ENCODE measurements at places on chromosomes 6 and 20.

DNA sequence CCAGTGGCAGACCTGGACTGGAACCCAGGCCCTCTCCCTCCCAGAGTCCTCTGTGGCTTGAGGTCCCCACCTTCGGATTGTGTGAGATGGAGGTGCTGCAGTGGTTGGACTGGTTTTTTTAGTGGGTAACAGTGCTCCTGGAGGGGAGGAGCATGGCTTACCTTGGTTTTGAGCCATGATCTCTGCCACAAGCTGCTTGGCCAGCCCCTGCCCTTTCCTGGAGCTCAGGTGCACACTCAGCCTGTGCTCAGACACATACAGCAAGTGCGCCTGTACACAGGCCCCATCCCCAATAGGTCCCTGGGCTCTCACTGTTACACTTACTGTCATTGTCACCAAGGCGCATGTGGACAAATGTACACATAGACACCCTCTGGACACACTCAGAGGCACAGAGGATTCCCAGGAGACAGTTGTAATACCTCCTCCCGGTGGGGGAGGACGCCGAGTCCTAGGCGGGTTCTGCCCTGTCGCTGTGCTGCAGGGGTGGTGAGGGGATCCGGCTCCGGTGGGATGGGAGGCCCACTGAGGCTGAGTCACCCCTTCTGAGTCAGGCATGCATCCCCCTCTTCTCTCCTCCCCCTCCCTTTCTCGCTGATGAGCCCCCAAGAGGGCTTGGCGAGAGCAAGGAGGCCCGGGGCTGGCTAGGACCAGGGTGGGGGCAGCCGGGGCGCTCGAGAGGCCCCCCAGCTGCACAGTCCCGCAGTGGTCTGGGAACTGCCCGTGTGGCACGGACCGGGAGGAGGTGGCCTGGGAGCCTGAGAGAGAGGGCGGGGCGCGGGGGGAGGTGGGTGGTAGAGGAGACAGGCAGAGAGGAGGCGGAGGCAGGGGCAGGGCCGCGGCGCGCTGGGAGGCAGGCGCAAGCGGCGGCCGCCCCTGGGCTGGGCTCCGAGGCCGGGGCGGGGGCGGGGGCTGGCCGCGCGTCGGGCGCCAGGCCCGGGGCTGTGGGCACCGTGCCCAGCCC is 522 bp upstream of the EPB41L1 start:
- no peaks in the 10 kb centered on the region for H3K36me3 ChIP-seq
- H3K27me3 ChIP-seq, result no peaks in the 10 kb centered on the region
- H3K4me3 ChIP-seq, result peak overlapping the region; percentile 52
- peak overlapping the region; percentile 86 for H3K27ac ChIP-seq
- peaks cover 17% of the 10 kb centered on the region for H3K4me1 ChIP-seq
- DNase-seq, result peak; percentile 81

DNA sequence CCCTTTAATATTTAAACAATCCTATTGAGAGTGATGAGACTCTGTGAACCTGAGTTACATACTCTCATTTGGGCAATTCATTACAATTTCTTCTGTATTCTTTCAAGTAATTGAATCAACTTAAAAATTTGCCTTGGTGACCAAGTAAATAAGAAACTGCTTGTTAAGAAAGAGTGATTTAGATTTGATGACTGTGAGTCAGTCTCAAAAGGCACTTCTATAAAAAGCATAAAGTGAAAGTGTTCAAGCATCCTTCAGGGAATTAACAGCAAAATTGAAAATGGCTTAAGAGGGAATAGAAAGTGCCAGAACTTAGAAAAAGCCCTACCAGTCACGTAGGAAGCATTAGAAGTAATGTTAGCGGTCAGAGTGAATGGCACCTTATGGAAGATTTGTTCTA is 654.7 kb downstream of the EPM2A start:
- no peak for DNase-seq
- no peak overlapping the region for H3K27ac ChIP-seq
- H3K4me1 ChIP-seq, result no peaks in the 10 kb centered on the region
- H3K27me3 ChIP-seq, result no peaks in the 10 kb centered on the region

- H3K4me1 ChIP-seq, result no peaks in the 10 kb centered on the region
- DNase-seq, result no peak
- no peaks in the 10 kb centered on the region for H3K36me3 ChIP-seq
- H3K27ac ChIP-seq, result no peak overlapping the region
These were observed 223.4 kb upstream of the FOXQ1 start for GRCh38 chr6:1088492-1089001.

DNA sequence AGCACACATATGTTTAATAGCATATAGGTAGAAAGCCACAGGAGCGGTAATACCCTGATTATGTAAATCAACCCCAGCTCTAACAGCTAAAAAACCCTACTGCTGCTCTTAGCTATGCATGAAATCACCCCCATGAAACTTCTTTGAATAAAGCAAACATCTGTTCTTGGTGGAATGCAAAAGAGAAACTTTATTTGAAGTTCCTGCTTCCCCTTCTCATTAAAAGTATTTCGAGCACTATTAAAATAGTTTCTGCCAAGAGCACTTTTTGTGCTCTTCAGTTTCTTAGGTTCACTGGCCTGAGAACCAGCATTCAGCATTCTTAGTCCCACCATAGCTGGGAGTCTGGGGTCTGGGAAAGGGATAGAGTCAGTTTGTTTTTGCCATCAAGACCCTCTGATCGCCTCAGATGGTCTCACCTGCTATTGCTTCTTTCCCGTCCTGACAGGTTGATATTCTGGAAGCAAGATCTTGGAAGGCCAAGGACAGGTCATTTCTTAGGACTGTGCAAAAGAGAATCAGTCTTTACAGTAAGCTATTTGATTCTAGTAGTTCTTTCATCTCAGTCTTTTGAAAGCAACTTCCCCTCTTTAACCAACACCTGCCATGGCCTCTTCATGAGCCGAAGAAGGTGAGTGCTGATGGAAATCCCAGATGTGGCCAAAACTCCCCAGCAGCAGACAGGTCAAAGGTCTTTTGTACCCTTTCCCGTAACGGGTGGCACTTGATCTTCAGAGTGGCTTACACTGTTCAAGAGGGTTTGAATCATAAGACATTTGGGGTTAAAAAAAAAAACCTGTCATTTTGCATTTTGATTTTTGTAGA is 76.5 kb upstream of the TMEM170B start:
- H3K27ac ChIP-seq, result no peak overlapping the region
- H3K4me1 ChIP-seq, result no peaks in the 10 kb centered on the region
- H3K36me3 ChIP-seq, result no peaks in the 10 kb centered on the region

GRCh38 chr20:48416002-48416401 is 411.8 kb downstream of the PREX1 start:
- no peaks in the 10 kb centered on the region for H3K36me3 ChIP-seq
- no peak overlapping the region for H3K27ac ChIP-seq
- H3K27me3 ChIP-seq, result no peaks in the 10 kb centered on the region

DNA sequence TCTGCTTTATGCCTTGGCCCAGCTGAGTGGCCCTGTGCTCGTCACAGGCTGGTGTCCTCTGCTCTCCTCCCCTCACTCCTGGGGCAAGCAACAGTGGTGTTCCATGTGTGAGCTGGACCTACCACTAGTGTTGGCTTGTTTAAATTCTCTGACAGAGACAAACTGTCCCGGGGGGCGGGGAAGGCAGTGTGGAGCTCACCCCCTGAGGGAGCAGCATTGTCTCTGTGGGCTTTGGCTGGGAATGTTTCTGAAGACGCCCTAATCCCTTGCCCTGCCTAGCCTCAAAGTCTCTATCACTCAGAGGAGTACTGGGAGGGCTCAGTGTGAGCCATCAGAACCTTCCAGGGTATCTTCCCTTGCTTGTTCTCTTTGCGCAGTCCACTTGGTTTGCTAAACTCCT is 5.2 kb upstream of the VEGFA start:
- peaks cover 10% of the 10 kb centered on the region for H3K4me1 ChIP-seq
- no peaks in the 10 kb centered on the region for H3K36me3 ChIP-seq
- no peak for DNase-seq
- no peak overlapping the region for H3K4me3 ChIP-seq

DNA sequence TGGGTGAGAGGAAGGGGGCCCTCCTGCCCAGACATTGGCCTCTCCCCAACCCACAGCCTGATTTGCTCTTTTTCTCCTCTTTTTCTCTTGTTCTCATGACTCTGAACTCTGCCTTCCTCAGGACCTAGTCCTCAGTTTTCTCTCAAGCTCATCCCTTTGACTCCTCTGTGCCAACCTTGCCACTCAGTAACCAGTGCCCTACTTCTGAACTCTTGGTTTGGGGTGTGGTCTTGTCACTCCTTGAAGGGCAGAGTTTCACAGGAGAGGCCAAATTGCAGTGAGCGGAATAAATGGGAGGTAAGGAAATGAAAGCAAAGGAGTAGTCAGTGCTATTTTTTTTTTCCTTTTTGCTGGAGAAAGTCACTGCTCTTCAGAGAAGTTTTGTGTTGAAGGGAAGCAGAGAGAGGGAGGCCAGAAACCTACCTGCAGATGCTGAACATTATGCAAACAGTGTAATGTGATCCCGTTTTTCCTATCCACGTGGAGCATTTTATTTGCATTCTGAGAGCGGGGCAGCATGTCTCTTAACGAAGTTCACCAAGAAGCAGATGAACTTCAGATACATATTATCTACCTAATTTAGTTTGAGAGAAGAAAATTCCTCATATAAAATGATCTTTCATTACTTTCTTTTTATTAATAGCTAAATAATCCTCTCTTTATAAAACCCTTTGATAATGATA is 26.9 kb downstream of the CFAP61 start:
- H3K4me1 ChIP-seq, result no peaks in the 10 kb centered on the region
- H3K27me3 ChIP-seq, result no peaks in the 10 kb centered on the region
- no peaks in the 10 kb centered on the region for H3K36me3 ChIP-seq
- no peak for DNase-seq

GRCh38 chr20:33790566-33790965 is 20.6 kb upstream of the CHMP4B start:
- no peak for DNase-seq
- no peaks in the 10 kb centered on the region for H3K4me1 ChIP-seq
- H3K36me3 ChIP-seq, result no peaks in the 10 kb centered on the region
- no peaks in the 10 kb centered on the region for H3K27me3 ChIP-seq
- H3K27ac ChIP-seq, result no peak overlapping the region
- no peak overlapping the region for H3K4me3 ChIP-seq

DNA sequence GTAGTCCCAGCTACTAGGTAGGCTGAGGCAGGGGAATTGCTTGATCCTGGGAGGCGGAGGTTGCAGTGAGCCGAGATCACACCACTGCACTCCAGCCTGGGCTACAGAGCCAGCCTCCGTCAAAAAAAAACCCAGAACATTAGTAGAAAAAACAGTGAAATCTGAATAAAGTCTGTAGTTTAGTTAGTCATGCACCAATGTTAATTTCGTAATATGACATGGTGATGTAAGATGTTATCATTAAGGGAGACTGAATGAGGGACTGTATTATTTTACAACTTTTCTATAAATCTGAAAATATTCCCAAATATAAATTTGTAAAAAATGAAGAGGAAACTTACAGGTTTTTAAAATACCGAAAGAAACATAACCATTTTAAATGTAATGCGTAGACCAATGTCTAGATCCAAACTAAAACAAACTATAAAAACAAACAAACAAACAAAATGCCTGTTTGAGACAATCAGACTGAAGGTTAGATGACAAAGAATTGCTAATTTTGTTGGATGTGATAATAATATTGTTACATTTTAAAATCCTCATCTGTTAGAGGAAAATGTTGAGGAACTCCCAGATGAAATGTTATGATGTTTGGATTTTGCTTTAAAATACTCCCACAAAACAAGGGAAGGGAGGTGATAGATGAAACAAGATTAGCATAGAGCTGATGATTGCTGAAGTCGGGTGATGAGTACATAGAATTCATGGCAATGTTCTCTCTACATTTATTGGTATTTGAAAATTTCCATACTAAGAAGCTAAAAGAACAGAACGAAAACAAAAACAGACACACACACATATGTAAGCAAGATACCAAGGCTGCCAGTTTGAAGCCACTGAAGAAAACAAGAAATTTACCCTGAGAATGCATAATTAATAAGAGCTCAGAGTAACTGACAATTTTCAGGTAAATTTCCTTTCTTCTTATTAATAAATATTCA is 1.8 kb downstream of the GSTA4 start:
- no peaks in the 10 kb centered on the region for H3K27me3 ChIP-seq
- no peaks in the 10 kb centered on the region for H3K36me3 ChIP-seq
- DNase-seq, result no peak
- peak overlapping the region; percentile 85 for H3K4me3 ChIP-seq
- H3K4me1 ChIP-seq, result peaks cover 28% of the 10 kb centered on the region

GRCh38 chr6:156747715-156748114 is 29.5 kb upstream of the ARID1B start:
- H3K36me3 ChIP-seq, result no peaks in the 10 kb centered on the region
- no peak for DNase-seq
- H3K4me3 ChIP-seq, result no peak overlapping the region
- H3K27me3 ChIP-seq, result no peaks in the 10 kb centered on the region
- H3K4me1 ChIP-seq, result no peaks in the 10 kb centered on the region

DNA sequence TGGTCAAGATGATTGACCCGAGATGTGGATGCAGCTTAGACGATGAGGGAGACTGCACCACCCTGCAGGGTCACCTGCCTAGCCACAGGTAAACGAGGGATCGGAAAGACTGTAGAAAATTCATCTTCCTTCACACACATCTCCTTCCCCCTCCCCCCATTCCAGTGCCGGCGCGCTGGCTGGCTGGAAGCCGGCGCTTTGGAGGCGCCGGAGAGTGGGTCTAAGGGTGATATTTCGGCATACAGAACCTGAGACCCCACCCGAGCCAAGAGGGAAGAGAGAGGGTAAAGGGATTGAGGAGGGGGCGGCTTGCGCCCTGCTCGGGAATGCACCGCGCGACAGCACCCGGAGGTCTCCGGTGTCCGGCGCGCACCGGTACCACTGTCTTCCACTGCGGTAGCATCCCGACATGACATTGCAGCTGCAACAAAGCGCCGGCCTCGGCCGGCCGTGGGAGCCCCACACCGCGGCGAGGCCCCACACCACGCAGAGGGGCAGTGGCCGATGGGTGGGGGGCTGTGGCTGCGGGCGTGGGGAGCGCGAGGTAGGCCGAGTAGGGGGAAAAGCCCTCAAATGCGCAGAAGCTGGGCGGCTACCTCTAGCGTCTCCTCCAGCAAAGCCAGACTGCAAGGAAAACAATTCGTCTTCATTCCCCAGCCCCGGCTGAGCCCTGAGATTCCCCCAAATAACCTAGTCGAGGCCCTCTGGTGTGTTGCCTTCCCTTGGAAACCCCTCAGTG is 984 bp downstream of the TNFRSF21 start:
- DNase-seq, result no peak
- H3K36me3 ChIP-seq, result no peaks in the 10 kb centered on the region
- H3K4me3 ChIP-seq, result peak overlapping the region; percentile 66
- peaks cover 16% of the 10 kb centered on the region for H3K4me1 ChIP-seq

Measured in tibial nerve (tissue), 4 donors.